ENCODE measurements at places on chromosomes 7 and 10.

DNA sequence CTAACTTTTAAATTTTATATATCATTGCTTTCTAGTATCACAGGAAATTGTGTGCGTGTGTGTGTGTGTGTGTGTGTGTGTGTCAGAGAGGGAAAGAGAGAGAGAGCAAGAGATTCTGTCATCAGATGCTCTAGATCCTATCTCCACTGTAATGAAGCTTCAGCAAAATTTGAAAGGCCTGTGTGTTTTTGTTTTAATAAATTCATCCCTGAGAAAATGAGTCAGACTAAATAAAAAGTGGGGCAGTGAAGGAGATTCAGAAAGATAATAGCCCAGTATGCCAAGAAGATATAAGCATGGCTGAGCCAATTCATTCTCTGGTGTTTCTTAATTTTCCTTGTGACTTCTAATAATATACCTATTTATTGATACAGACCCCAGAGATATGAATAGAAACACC lies 184.2 kb upstream of the TMEM196 start:
- no peak for DNase-seq

GRCh38 chr7:123929107-123929506 lies 4.1 kb downstream of the SPAM1 start:
- DNase-seq, result no peak

DNA sequence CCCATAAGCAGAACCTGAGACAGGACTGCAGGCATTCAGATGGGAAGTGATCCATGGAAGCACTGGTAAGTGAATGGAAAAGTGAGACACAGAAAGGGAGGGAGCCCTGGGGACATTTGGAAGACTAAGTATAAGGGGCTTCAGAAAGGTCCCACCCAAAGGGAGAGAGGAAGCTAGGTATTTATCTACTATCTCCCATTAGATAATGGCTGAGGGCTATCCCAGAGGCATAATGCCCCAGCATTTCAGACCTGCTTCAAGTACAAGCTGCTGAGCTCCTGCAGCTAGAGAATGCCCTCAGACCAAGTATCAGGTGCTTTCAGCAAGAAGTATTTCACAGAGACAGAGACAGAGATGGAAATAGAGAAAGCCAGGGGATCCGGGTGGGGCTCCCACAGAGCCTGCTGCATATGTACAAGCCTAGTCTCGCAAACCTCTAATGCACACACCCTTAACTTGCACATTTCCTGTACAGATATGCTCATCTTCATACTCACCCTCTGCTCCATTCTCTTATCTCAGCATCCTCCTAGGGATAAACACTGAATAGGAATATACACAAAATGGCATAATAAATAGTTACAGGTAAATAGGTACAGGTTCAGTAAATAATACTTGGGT lies 20.2 kb downstream of the KDM7A start:
- DNase-seq, result no peak

DNA sequence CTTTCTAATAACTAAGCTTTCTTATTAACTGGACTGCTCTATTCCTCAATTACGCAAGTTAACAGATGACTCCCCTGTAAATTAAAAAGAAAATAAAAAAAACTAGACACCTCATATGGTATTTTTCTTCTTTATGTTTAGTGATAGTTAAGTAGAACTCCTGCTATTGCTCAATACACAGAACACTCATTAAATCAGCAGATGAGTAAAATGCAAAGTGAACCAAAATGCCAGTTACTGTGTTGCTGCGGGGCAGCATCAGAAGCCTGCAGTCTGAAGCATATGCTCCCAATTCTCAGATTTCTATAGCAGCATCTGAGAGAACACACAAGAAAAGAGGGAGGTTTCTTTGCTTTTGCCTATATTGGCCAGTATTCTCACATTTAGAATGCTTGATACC lies 28.4 kb downstream of the CDK6 start:
- DNase-seq, result no peak

DNA sequence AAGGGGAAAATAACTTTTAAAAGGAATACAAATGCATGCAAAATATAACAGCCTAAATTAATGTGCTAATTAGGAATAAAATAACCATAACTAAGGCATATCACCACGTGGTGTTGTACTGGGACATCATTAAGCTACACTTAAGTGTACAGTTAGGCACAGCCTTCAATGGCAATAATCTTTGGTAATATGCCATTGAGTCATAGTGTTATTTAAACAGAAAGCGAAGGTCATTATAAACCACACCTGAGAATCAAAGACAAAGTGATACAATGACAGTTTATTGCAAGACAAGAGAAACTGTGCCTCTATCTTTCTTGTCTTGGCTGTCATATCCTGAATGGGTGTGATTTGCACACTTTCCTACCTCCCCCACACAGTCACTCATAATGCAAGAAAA lies 30.5 kb upstream of the AUTS2 start:
- no peak for DNase-seq

- DNase-seq, result no peak
Observed at GRCh38 chr7:156993925-156994235, 16.6 kb downstream of the MNX1 start.

- no peak for DNase-seq
Observed at GRCh38 chr10:69709366-69709941, 79.4 kb downstream of the FAM241B start.

GRCh38 chr7:148318102-148318811 lies 272.3 kb upstream of the C7orf33 start:
- no peak for DNase-seq

DNA sequence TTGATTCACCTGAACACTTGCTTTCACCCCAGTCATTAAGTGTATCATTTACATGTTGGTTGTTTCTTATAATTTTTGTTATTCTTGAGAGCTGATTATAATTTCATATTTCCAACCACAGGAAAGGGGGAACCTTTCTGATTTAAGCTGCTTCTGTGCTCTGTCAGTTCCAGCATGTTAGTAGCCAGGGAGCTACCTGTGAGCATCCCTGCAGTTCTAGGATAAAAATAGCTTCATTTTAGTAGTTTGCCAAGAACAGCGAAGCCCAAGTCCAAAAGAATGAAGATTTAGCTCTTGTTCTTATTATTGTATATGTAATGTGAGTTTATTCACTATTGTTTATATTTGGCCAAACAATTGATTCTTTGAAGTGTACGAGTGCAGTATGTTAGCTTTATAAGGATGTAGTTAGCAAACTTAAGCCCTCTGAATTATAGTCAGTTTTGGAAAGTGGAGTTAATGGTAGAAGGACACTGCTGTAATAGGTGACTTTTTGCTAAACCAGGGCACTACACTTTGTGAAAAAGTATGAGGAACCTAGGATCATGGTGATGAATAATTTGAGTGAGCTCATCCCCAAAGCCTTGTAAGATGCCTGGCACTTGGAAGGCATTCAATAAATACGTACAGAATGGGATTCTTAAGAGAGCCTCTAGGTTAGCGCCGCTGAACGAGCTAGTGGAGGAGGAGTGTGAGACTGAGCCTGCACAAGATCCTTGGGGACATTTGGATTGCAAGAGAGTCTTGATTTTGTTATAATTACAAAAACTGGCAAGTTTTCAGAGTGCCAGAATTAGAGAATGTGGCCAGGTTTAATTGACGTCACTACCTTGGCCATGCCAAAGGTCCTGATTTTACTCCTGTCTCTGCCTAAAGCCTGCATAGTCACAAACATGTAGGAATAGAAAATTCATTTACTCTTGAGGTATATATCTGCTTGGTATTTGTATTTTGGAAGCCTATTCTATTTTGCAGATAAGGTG lies 29.8 kb downstream of the DNAH11 start:
- no peak for DNase-seq

GRCh38 chr7:111554086-111554485 lies 8.2 kb downstream of the IMMP2L start:
- no peak for DNase-seq

GRCh38 chr10:60732807-60733516 lies 45.3 kb upstream of the CDK1 start:
- DNase-seq, result no peak

GRCh38 chr7:151405588-151405987 lies 4.2 kb downstream of the WDR86 start:
- DNase-seq, result no peak

DNA sequence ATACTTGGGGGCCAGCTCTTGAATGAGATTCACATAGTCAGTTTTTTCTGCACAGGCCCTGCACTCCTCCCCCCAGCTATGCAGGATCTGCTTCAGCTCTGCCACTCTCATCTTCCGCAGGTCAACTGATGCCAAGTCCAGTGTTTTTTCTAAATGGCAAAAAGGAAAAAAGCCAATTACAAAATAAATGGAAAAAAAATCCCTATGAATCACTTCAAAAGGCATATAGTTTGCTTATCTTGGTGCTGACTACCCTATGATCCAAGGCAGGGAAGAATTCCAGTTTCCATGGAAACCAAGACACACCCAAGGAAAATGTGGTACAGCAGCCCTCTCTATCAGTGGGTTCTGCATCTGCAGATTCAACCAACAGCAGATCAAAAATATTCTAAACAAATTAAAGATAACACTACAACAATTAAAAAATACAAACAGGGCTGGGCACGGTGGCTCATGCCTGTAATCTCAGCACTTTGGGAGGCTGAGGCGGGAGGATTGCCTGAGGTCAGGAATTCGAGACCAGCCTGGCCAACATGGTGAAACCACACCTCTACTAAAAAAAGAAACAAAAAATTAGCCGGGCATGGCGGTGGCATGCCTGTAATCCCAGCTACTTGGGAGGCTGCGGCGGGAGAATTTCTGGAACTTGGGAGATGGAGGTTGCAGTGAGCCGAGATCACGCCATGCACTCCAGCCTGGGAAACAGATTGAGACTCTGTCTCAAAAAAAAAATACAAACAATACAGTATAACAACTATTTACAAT lies 17.6 kb downstream of the CDNF start:
- DNase-seq, result no peak

DNA sequence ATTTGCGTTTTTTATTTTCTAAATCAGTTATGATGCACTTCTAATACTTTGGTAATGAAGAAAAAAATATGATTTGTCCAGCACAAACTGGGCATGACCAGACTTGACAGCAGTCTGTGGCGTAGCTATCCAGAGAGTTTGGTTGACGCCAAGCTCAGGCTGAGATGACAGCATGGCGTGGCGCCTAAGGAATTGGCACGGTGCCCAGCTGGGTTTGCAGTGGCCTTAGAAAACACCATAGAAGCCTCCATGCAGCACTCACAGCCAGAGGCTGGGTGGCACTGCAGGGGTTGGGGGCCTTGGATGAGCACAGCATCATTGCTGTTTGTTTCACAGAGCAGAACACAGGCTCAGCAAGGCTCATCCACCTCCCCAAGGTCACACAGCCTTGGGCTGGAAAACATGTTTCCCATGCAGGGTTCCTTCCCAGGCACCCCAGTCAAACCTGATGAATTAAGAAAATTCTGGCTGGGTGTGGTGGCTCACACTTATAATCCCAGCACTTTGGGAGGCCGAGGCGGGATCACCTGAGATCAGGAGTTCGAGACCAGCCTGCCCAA lies 88.9 kb downstream of the GTF2IRD1 start:
- DNase-seq, result no peak
